Activated CD4-positive, alpha-beta memory T cell treated with anti-CD3 and anti-CD28 coated beads, Interleukin-2, amount 10 ng/mL, durations not matched to agents 7 days and 5 days (primary cell): ENCODE measurements at places on chromosomes 7 and 10. TPM values are rescaled to one million over a fixed set of nuclear protein-coding genes. Genes with fewer than 3 reads are reported as not detected.

TBXAS1 gene
- total RNA-seq = 27.4 TPM

TEX36 gene
- total RNA-seq = not detected

DNA sequence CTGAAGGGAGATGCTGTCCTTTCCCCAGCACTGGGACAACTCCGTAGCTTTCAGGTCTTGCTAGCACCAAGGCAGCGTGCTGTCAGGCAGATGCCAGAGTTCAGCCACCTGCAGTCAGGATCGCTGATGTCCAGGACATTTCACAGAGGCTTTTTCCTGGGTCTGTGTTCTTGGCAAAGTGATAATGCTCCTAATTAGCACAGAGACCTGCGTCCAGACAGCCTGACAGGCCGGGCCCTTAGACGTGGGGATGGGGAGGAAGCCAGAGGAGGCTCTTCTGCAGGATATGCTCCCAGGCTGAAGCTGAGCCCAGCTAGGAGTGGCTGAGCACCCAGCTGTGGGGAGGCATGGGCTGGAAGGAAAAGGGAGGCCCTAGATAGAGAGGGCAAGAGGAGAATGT, 82.5 kb upstream of the TBX20 start:
- DNase-seq = no peak

GRCh38 chr10:131792809-131793208, 108.0 kb upstream of the PPP2R2D start:
- DNase-seq = no peak

LIPF gene
- not detected for total RNA-seq

GRCh38 chr7:41942468-41943093, 239.7 kb upstream of the INHBA start:
- DNase-seq = no peak

GRCh38 chr10:16652154-16652553, 130.5 kb upstream of the C1QL3 start:
- no peak for DNase-seq

DNA sequence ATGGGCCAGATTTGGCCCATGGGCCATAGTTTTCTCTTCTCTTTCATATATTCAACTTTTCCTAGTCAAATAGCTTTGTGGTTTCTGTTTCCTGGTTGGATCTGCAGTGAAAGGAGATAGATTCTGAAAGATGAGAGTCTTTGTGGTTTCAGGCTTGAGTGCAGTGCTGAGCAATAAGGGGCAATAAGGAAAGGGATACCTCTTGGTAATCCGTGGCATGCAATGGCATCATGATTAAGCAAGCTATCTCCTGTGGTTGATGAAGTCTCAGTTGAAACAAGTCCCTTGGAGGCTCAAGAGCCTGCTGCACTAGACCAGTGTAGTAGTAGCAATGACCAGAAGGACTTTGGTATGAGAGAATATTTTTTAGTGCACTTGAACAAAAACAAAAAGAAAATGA, 187.7 kb upstream of the CNTNAP2 start:
- DNase-seq = no peak

DNA sequence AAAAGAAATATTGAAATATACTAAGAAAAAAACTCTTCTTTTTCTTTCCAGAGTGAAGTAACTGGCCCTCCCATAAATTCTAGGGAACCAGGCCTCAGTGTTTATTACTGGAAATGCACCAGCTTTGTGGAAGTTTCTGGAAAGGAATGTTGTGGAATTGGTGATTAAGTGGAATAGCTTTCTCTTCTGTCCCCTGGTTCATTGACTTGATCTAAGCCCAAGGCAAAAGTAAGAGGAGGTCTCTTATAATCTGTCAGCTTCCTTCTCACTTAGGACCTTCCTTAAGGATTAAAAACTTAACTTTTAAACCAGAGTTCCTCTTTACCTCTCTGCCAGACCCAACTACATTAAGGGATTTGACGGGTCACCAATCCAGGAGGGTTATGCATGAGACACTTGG, 266.2 kb downstream of the SLC25A13 start:
- no peak for DNase-seq

NUTM2D gene
- total RNA-seq = 2.5 TPM

GRCh38 chr10:14063531-14064285, 267.0 kb downstream of the FRMD4A start:
- no peak for DNase-seq

CTAGE15 gene
- total RNA-seq = not detected

INA gene
- total RNA-seq = 0.13 TPM

DNA sequence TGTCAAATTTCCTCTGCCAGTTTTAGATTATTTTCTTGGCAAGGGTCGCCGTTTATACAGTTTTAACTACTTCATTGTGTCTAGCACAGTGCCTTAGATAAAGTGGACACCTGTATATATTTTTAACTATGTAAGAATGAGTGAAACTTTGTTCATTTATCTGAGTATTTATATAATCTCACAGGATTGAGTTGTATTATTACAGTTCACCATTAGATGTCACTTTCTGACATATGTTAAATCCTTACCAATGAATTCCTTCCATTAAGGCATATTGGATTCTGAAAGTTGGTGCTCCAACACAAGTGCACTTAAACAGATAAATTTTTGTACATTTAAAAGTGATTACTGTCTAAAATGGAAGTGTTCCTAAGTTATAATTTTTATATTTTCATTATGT, 43.0 kb downstream of the ZMYND11 start:
- DNase-seq = no peak

DNA sequence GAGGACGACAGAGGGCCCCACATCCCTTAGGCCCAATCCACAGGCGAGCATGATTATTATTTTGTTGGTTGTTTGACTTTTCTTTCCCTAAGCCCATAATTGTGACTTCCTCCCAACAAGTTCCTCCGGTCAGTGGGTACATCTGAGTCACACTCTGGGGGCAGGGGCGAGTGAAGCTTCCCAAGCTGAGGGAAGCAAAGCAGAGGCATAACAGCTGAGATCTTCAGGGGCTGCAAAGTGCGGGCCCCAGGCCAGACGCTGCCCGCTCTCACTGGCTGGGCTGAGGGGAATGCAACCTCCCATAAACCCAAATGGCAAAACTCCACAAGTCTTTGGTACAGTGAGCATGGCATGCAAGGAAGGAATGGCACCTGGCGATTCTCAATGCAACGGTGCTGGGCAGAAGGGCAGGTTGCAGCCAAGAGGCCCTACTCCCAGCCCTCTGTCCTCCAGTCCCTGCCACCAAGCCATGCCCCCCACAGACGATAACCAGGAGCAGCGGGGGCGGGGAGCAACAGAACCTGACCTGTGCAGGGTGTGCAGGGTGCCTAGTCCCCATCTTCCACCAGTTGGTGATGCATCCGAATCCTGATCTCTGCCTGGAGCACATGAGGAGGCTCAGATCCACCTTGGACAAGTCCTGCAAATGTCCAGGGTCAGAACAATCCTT, 25.3 kb downstream of the TNS3 start:
- DNase-seq = no peak

DNA sequence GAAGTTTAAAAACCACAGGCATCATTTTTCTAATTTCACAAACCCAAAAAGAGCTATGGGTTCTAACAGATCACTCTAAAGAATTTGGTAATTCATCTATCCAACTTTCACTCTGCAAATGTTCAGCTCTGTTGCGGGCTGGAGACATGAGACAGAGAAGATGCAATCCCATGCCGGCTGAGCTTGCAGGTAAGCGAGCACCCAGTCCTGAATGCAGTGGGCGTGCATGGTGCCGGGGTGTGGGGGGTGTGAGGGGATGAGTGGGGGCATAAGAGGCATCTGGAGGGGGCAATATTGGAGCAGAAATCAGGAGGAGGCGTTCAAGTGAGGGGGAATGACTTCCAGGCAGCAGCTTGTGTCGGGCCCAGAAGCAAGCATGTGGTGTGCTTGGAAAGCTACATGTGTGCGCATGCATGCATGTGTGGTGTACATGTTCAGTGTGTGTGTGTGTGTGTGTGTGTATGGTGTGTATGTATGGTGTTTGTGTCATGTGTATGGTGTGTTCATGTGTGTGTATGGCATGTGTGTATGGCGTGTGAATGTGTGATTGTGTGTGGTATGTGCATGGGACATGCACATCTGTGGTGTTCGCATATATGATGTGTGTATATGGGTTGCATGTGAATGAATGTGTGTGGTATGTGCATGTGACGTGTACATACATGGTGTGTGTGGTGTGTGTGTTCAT, 172.9 kb downstream of the PRKCQ start:
- DNase-seq = no peak

DNA sequence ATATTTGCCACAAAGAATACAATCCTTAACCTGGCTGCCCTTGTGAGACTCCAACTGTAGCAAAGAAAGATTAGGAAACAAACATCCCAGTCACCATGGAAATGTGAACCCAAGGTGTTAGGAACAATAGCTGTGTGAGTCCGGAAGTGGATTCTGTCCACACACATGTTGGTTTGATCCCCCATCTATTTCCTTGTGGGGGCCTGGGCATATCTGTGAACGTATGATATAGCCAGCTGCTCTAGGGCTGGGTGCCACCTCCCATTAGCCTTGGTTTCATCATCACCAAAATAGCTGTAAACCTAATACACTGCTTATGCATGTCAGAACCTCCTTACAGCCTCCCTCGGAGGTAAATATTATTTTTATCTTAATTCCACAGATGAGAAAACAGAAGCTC, 26.4 kb downstream of the GRK5 start:
- no peak for DNase-seq

DNA sequence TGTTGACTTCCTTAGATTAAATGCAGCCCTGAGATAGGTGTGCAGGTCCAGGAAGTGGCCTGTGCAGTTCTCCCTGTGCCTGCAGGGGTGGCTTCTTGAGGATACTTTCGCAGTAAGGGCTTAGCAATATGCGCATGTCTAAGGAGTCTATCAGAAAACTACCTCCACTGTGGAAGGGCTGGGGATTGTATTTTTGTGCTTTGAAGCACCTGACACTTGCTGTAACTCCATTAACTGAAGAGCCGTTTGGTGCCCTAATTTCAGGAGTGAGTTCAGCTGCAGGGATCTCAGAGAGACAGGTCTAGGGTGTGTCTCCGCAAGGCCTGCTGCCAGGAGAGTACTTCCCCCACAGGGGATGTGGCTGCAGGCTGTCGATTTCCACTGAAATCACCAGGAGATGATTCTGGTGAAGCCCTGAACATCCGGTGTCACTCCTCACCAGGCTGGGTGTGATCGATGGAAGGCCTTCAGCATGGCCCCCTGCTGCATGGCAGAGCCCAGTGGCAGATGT, 35.5 kb downstream of the IKZF1 start:
- DNase-seq = peak; percentile 79

- DNase-seq = no peak
Observed at GRCh38 chr10:3225561-3225960, 53.0 kb upstream of the PITRM1 start.

DNA sequence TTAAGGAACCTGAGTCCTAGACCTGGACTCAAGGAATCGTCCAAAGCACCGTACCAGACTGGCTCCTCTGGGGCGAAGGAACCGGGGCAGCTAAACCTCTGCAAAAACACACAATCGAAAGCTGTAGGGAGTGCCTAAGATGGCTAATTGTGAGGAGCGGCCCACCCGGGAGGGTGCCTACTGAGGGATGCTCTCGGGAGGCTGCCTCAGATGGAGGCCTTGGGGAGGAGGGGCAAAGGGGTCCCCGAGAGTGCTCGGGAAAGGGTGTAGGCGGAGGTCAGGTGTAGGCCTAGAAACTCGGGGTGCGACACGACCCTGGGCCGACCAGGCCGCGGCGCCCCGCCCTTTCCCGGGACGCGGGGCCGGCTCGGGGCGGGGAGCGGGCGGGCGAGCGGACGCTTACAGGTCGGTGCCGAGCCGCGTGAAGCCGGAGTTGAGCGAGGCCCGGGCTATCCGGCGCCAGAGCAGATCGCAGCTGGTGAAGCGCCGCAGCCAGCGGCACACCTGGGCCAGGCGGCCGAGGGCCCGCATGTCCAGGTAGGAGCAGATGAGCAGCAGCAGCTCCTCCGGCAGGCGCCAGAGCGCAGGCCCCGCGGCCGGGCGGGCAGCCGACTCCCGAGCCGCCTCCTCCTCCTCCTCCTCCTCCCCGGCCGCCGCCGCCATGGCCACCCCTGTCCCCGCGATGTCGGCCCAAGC, 844 bp downstream of the FBXW4 start:
- DNase-seq = peak; percentile 74

DNA sequence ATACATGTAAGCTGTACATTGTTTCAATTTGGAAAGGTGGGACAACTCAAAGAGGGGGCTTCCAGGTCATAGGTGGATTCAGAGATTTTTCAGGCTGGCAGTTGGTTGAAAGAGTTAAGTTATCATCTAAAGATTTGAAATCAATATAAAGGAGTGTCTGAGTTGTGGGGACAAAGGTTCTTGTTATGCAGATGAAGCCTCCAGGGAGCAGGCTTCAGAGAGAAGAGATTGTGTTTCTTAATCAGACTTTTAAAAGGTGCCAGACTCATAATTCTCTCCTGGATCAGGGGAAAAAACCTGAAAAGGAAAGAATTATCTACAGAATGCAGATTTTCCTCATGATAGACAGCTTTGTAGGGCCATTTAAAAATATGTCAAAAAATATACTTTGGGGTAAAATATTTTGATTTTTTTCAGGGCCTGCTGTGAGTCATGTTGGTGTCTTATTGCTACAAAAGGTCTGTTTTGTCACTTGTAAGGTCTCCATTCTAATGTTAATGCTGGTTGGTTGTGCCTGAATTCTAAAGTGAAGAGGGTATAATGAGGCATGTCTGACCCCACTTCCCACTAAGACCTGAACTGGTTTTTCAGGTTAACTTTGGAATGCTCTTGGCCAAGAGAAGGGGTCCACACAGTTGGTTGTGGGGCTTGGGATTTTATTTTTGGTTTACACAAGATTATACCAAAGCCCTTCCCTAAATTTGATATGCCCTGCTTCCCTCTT, 52.7 kb upstream of the PRSS1 start:
- no peak for DNase-seq
